ENCODE measurements at places on chromosomes 16 and 17.

- no peak for DNase-seq
Measured at GRCh38 chr16:81481207-81481821, 36.7 kb downstream of the CMIP start.

- no peak for DNase-seq
Measured at GRCh38 chr16:35690413-35690812, 2231.0 kb downstream of the TP53TG3F start.

- no peak for DNase-seq
Measured at GRCh38 chr17:68020409-68020756, 15.2 kb upstream of the KPNA2 start.

- no peak for DNase-seq
Measured at GRCh38 chr16:53530046-53530445, 27.0 kb upstream of the AKTIP start.

- DNase-seq = no peak
Measured at GRCh38 chr17:59652119-59652518, 32.4 kb downstream of the CLTC start.

- no peak for DNase-seq
Measured at GRCh38 chr16:50497592-50497991, 50.6 kb upstream of the NKD1 start.

DNA sequence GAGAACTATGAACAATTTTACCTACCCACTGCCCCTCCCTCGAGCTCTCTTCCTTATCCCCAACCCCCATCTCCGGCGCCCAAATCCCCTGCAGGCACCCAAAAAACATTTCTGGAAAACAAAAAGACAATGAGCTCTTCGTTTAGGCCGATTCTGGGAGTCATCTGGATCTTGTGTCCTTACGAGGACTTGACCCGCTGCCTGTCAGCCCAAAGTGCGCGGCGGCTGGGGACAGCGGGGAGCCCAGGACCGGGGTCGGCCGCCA lies 524 bp downstream of the STRADA start:
- DNase-seq = no peak

DNA sequence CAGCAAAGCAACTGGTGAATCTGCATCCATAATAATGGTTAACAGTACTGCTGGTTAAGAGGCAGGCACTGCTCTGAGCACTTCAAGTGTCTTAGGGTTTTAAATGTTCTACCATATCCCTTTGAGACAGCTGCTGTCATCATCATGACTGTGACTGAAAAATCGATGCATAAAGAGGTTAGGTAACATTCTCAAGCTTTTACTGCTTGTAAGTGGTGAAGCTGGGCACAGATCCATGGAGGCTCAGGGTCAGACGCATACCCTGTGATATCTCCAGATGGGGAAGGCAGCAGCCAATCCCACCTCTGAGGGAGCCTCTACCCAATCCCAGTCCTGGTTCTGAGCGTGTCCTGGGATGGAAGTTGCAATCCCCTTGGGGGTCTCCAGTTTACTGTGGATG lies 57.6 kb upstream of the SOX9 start:
- no peak for DNase-seq

DNA sequence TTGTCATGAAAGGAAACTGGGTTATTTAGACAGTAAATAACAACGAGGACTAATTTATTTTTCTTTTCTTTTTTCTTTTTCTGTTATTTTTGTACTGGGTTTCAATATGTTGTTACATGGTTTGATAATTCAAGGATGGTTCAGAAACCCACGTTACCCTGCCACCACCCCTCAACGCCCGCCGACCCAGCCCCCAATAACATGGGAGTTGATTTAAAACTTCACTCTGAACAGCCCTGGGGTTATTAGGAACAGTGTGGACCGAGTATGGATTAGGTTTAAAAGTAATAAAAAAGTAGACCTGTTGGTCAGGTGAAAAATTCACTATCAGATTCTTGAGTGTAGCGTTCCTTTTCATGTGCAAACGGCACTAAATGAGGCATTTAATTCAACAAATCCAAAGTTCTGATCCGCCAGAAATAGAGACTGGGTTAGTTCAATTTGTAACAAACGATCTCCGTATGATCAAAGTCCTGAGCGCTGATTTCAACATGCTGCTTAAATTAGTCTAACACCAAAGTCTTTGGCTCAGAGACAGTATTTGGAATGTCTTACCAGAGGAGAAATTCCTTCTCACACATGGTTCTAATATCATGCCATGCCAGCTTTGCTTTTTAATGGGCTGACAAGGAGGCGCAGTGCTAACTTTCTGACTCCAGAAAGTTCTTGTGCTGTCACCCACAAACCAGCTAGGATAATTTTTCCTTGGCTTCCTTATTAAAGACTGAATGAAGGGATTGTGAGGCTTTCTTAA lies 173.1 kb upstream of the IRX3 start:
- DNase-seq = no peak

GRCh38 chr16:880471-881171 lies 80.1 kb upstream of the GNG13 start:
- no peak for DNase-seq

- DNase-seq = no peak
Measured at GRCh38 chr17:65617496-65617895, 56.0 kb upstream of the AXIN2 start.

DNA sequence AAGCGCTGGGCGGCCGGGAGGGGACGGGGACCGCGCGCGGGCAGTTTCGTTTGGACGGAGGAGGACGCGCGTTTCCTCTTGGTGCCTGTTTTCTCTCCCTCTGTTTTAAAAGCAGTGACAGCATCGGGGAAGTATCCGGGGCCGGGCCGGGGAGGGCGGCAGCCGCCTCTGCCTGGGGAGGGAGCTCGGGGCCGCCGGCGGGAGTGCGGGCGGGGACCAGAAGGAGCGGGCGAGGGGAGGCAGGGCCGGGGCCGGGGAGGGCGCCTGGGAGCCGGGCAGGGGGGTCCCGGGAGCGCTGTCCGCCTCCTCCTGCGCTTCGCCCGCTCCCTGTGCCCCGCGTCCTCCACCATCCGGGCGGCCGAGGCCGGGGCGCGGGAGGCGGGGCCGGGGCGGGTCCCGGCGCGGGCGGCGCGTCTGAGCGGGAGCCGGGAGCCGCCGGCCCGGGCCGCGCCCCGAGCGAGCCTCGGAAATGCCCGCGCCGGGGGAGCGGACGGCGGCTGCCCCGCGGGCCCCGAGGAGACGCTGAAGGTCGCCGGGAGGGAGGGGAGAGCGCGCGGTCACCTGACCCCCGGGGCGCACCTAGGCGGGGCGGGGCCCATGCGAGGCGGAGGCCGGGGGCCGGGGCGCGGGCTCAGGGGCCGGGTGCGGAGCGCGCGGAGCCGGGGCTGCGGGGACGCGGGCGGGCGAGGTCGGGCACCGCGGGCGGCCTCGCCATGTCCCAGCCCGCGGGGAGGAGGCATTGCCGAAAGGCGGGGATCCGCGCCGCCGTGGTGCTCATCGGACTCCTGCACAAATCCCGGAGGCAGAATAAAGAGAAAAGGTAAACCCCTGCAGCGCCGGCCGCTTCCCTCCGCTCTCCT lies 57.3 kb downstream of the RAP1GAP2 start:
- peak; percentile 42 for DNase-seq

DNA sequence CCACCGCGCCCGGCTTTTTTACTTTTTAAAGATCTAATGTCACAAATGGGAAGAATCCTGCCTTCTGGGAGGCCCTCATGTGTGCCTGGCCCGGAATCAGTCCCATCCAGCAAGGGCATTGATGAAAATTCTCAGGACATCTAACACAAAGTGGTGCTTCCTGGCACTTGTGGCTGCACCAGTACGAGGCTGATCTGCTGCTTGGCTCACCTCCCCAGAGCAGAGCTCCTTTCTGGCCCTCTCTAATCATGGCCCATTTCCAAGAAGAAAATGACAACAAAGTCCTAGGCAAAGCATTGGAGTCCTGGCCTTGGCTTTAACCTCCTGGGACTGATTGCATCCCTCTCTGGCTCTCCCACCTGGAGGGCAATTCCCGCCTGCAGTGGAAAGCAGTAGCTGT lies 50.7 kb upstream of the SIAH1 start:
- DNase-seq = no peak

GRCh38 chr16:68420366-68420942 lies 27.9 kb downstream of the SMPD3 start:
- DNase-seq = no peak

GRCh38 chr17:48520631-48521079 lies 10.2 kb downstream of the HOXB1 start:
- no peak for DNase-seq

DNA sequence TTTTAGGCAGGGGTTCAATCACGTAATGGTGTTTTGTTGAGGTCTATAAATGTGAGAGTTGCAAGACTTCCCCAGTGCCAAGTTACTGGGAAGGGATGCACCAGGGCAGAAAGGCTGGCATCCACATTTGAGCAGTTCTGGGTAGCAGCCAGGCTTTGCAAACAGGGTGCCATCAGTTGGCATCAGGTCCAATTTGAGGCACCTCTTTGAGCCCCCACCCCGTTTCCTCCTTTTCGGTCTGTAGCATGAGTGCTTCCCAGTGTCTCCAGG lies 142.6 kb upstream of the CACNG5 start:
- no peak for DNase-seq

GRCh38 chr16:88524973-88525662 lies 45.1 kb upstream of the ZC3H18 start:
- DNase-seq = no peak

DNA sequence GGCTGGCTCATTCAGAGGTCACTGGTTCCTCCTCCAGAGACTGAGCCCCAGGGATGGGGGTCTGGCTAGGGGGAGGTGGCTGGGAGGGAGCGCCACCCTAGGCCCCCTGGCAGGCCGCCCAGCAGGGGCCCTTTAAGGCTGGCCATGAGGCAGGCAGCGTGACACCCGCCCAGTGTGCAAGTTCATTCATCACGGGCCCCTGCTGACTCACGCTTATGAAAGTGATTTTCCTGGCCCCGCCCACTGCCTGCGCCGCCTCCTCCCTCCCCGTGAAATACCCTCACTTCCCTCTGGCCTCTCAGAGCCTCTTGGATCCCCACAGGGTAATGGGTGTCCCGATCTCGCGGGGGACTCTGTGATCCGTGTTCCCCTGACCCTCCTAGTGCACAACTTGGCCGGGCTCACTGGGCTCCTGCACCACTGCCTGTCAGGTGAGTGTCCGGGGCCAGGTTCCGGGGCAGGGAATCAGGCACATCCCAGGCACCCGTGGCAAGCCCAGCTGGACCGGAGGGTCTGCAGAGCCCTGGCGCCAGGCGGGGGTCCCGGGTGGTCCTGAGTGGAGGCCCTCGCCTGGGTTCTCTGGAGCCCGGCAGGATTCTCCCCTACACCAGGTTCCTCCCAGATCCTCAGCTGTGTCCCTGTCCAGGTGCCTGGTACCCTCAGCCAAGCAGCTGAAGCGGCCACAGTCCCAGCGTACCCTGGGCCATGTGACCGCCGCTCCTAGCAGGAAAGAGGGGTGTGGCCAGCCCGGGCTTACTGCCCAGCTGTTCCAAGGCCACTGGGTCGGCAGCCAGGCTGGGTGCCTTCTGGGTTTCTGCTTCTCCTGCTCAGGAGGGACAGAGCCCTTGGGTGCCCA lies at the start of gene OSGIN1:
TSS of gene OSGIN1 (plus strand) at position 301 of the 856 bp plus-strand sequence. CDS start 4,432 bp downstream, outside the sequence.
- DNase-seq = peak; percentile 17

GRCh38 chr17:50708050-50709000 lies 611 bp upstream of the ANKRD40 start:
- no peak for DNase-seq

DNA sequence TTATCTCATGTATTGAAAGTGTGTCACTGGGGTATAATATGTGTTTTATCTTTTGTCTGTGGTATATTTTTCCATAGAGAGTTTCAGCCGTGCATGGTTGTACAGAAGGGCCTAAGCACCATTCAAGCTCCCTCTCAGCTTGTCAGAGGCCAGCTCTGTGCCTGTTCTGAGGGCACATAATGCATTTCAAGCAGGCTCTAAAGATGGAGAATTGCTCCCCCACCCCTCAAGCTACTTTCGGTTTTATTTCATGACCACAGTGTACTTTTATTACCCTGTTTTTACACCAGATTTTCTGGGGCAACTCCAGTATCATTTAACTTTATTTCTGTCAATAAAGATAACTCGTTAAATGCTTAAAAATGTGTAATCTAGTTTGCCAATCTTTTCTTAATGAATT lies 131.7 kb downstream of the SHISA6 start:
- no peak for DNase-seq

GRCh38 chr16:50329446-50330189 lies 39.2 kb downstream of the BRD7 start:
- no peak for DNase-seq

DNA sequence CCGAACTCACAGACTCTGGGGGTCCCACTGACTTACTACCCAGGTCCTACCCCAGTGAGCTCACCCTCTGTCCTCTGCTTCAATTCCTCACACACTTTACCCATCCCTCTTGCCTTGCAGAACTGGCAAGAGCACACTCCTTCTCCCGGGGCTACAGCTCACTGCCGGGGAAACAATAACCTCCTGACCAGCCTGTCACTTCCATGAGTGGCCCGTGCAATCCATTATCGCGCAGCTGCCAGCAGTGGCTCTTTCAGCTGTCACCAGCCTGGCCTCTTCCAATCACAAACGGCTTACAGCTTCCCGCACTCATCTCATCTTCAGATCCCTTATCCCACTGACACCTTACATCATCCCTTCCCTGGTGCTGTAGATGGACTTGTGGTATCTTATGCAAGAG lies 79.5 kb downstream of the CPPED1 start:
- no peak for DNase-seq

DNA sequence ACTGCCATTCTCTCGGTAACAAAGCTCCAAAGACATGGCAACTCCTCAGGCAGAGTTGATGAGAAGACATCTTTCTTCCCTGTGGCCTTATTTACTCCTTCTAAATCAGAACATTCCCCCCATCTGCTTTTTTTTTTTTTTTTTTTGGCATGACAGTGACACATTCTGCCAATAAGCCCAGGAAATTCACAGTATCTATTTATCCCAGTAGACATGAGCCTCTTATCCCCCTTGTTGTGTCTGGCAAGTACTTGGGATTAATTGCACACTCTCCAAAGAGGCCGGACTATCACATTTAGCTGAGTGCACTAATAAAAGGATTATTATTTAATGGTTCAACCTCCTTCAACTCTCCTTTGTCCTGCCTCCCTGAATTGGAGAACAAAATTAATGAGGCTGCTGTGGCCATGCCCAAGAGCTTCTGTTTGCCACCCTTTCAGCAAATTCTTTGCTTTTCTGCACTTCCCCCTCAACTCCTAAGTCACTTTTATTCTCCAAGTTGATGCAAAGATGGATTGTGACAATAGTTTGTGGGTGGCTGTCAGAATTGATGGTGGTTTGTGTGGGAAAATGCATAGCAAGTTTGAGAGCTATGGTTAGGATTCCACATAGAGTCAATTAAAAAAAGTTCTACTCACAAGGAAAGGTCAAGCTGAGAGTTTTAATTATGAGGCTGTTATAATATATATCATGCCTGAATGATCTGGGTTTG lies 47.2 kb downstream of the GPR139 start:
- DNase-seq = no peak

DNA sequence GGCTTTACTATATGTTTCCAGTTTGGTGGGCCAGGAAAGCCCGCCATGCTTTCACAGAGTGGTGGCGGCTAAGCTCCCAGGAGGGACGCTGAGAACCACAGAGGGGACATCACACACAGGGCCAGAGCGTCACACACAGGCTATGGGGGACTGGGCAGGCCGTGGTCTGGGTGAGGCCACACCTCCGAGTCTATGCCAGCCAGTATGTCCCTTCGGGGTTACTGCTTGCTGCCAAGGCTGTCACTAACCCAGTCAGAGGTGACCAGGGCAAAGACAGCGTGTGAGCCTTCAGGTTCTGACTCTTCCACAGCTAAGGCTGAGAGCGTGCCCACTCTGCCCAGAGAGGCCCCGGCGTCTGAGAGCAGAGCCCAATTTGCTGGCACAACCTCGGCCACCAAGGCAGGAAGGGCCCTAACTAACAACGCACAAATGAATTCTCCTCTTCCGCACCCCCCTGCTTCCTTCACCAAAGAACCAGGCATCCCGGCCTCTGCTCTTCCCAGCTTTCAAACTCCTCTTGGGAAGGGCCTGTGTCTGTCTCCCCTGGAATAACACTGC lies 2.9 kb downstream of the PLD6 start:
- no peak for DNase-seq

GRCh38 chr17:37388266-37388665 lies 12.5 kb downstream of the C17orf78 start:
- DNase-seq = no peak

All from effector memory CD8-positive, alpha-beta T cell (primary cell).